ENCODE measurements at places on chromosomes 6 and 20.

GRCh38 chr6:16430391-16431089, 192.2 kb downstream of the GMPR start:
- no peak for DNase-seq

DNA sequence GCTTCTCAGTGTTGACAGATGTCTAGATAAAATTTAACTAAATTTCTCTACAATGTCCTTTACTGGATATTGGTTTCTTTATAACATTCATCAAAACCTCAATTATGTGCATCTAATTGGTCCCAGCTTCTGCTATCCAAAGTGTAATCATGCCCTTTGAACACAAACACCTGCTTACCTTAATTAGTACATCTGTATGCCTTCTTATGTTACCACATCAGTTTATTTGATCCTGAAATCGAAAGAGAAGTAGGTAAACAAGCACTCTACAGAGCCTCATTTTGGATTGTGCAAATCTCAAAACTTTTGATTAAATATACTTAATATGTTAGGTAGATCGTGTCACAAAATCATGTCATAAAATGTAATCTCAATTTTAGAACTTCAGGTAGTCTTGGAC, 36.5 kb downstream of the TAB2 start:
- DNase-seq, result no peak

DNA sequence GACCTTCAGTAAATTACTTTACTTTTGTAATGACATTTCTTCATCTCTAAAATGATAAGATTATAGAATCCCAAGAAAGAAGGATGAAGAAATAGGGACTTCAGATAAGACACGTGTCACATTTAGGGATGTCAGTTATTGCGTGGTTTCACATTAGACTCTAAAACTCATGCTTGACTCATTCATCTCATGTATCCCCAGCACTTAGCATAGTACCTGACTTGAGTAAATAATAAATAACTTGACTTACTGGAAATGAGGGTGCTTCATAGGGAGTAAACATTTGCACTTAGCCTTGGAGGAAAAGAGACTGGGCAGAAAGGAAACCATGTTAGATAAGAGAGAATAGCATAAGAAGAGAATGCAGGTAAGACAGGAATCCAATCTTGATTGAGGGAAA, 37.2 kb downstream of the VTA1 start:
- no peak for DNase-seq

DNA sequence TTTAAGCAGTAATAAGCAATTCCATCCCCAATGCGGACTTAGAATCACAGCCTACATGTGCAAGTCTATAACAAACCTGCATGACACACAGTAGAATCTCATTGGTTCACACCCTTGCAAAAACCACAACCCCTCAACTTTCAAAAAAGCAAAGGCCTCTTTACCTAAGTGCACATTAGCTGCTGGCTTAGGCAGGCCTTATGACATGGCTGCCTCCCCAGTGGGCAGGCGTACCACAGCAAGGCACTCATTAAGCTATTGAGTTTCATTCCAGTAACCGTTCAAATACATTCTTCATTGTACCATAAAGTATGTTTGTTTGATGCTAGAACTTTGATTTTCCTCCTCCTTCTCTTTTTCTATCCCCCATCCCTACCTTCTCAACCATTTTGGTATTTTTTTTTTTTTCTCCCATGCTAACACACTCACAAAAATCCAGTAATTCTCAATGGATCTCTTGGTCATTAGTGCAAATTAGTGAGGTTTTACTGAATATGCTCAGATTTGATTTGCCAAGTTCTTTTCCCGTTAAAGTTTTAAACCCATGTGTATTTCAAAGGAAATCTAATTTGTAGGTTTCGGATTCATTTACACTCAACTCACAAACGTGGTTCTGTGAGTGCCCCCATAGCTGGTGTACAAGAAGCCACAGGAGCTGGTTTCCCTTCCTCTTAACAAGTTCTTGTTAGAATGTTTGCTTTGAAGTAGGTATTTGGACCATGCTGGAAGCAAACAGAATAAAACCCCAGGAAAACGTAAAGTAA, 460.4 kb upstream of the RUNX2 start:
- no peak for DNase-seq

DNA sequence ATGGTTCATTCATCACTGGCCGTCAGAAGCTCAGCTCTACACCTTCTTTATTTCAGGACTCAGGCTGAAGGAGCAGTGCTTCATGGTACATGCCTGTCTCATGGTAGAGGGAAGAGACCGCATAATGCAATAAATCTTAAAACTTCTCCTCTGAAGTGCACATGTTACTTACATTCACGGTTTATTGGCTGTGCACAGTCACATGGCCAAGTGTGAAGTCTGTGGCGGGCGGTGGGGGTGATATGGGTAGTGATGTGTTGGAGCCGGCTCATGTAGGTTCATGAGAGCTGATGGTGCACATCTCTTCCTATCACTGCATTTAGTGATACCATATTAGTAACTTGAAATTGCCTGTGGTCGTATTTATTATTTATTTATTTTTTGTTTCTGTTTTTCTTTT, 102.9 kb downstream of the CTNNBL1 start:
- DNase-seq, result no peak

- DNase-seq, result no peak
Observed at GRCh38 chr20:59044295-59044694, 1.7 kb upstream of the PRELID3B start.

GRCh38 chr6:138824482-138825144, 28.7 kb downstream of the ECT2L start:
- no peak for DNase-seq

GRCh38 chr6:28900577-28901256, 23.1 kb downstream of the TRIM27 start:
- DNase-seq, result no peak

Data from HuH-7.5 (cell line).